ENCODE measurements at places on chromosomes 11 and 22.
A peak's percentile ranks its signal among the peaks of the same experiment; 100 is the strongest.

GRCh38 chr11:61911128-61911700 lies 6.2 kb downstream of the RAB3IL1 start:
- H3K27ac ChIP-seq: no peak overlapping the region
- no peaks in the 10 kb centered on the region for H3K4me1 ChIP-seq
- peaks cover 6% of the 10 kb centered on the region for H3K27me3 ChIP-seq
- DNase-seq: no peak
- no peaks in the 10 kb centered on the region for H3K36me3 ChIP-seq

GRCh38 chr11:26950260-26950719 lies 43.6 kb upstream of the FIBIN start:
- no peaks in the 10 kb centered on the region for H3K36me3 ChIP-seq
- H3K27ac ChIP-seq: no peak overlapping the region
- H3K27me3 ChIP-seq: no peaks in the 10 kb centered on the region
- DNase-seq: no peak

DNA sequence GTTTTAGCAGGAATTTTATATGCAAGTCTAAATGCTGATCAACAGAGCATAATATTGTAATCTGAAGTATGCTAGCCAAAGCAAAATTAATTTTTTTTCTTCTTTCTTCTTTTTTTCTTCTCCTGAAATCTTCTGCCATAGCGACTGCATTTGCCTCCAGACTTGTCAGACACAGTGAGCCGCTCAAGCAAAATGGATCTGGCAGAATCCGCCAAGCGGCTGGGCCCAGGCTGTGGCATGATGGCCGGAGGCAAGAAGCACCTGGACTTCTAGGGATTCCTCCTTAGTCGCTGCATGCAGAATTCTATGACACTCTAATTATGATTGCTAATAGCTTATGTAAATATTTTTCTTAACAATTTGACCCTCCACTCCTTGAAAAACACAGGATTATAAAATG lies 27.9 kb downstream of the PAX6 start:
- H3K36me3 ChIP-seq: no peaks in the 10 kb centered on the region
- no peaks in the 10 kb centered on the region for H3K4me1 ChIP-seq
- no peak for DNase-seq
- no peaks in the 10 kb centered on the region for H3K27me3 ChIP-seq
- no peak overlapping the region for H3K4me3 ChIP-seq

- H3K27ac ChIP-seq: no peak overlapping the region
- no peak overlapping the region for H3K4me3 ChIP-seq
- no peaks in the 10 kb centered on the region for H3K27me3 ChIP-seq
- no peaks in the 10 kb centered on the region for H3K36me3 ChIP-seq
- H3K4me1 ChIP-seq: no peaks in the 10 kb centered on the region
- DNase-seq: no peak
Measured at GRCh38 chr11:111960916-111961315, 23.8 kb downstream of the DIXDC1 start.

DNA sequence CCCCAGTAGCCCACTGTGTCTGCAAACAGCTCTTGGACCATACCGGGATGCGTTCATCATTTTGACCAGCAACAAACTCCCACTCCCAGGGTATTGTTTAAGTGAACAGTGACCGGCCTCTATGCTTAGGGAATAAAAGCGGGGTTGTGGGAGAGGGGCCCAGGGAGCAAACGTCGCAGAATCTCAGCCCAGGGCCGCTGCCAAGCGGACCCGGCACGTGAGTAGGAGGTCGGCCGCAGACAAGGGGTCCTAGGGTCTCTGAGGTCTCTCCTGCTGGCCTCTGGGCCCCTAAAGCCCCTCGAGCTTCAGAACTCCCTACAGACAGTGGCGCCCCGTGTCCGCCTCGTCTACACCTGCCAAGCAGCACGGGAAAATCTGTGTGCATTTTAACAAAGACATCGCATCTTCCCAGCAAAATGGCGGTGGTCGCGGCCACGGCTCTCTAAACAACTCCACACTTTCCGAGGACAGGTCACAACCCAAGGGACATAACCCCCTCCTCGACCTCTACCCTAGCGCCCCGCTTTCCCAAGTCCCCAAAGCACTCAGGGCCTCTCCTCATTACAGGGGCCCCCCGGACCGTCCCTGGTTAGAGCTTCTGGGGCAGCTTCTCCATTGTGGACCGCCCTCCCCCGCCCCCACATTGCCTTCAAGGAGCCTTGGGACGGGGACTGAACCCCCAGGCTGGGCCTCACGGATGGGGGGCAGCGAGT lies 3.9 kb upstream of the GCAT start:
- no peaks in the 10 kb centered on the region for H3K36me3 ChIP-seq
- no peak overlapping the region for H3K27ac ChIP-seq

GRCh38 chr22:42180349-42180842 lies 49.8 kb upstream of the CYP2D6 start:
- peaks cover 32% of the 10 kb centered on the region for H3K36me3 ChIP-seq
- peak overlapping the region; percentile 44 for H3K27ac ChIP-seq
- peaks cover 72% of the 10 kb centered on the region for H3K4me1 ChIP-seq
- H3K4me3 ChIP-seq: no peak overlapping the region

GRCh38 chr22:27780161-27780575 lies 21.4 kb downstream of the MN1 start:
- H3K27ac ChIP-seq: no peak overlapping the region
- no peaks in the 10 kb centered on the region for H3K36me3 ChIP-seq
- no peak overlapping the region for H3K4me3 ChIP-seq
- no peak for DNase-seq
- no peaks in the 10 kb centered on the region for H3K4me1 ChIP-seq

DNA sequence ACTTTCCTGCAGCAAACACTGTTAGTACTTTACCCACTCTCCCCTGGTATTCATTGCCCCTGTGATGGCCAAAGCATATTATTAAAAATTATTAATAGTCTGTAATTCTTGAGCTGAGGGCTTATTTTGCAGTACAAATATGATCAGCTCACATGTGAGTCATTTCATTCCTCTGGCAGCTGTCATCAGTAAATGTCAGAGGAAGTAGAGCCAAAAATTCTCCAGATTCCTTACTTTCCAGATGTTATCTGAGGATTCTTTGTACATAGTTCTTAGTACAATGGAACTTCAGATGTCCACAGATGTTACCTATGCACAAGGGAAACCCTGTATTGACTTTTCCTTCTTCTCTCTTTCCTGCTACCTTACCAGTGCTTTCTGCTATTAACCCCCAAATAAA lies 12.5 kb downstream of the OR5B3 start:
- H3K36me3 ChIP-seq: no peaks in the 10 kb centered on the region
- no peak for DNase-seq
- no peak overlapping the region for H3K27ac ChIP-seq
- H3K4me1 ChIP-seq: no peaks in the 10 kb centered on the region

DNA sequence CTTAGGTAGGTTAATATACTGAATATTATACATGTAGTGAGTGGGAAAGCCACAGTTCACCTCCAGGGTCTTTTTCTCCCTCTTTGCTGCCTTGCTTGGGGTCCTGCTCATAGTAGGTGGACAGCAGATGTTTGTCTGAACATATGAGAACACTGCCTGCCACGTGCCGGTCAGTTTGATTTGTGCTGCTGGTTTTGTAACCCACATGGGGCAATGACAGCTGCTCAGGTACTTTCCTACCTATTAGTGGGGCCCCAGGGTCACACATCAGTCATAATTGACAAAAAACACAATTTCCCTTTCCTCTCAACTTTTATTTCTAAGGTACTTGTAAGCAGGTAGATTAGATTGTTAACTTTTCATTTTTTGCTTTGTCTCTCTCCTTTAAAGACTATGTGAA lies 43.8 kb downstream of the BMAL1 start:
- no peak for DNase-seq
- H3K4me1 ChIP-seq: peaks cover 24% of the 10 kb centered on the region
- peaks cover 28% of the 10 kb centered on the region for H3K36me3 ChIP-seq
- H3K27ac ChIP-seq: no peak overlapping the region
- H3K27me3 ChIP-seq: no peaks in the 10 kb centered on the region

GRCh38 chr11:88484873-88485621 lies 147.5 kb upstream of the CTSC start:
- no peak for DNase-seq
- no peaks in the 10 kb centered on the region for H3K27me3 ChIP-seq
- H3K36me3 ChIP-seq: no peaks in the 10 kb centered on the region
- H3K27ac ChIP-seq: no peak overlapping the region
- no peaks in the 10 kb centered on the region for H3K4me1 ChIP-seq
- H3K4me3 ChIP-seq: no peak overlapping the region

- H3K4me3 ChIP-seq: no peak overlapping the region
- no peaks in the 10 kb centered on the region for H3K36me3 ChIP-seq
- DNase-seq: no peak
- H3K27ac ChIP-seq: no peak overlapping the region
- H3K27me3 ChIP-seq: no peaks in the 10 kb centered on the region
- H3K4me1 ChIP-seq: no peaks in the 10 kb centered on the region
Measured at GRCh38 chr22:28112548-28113043, 193.5 kb upstream of the PITPNB start.

DNA sequence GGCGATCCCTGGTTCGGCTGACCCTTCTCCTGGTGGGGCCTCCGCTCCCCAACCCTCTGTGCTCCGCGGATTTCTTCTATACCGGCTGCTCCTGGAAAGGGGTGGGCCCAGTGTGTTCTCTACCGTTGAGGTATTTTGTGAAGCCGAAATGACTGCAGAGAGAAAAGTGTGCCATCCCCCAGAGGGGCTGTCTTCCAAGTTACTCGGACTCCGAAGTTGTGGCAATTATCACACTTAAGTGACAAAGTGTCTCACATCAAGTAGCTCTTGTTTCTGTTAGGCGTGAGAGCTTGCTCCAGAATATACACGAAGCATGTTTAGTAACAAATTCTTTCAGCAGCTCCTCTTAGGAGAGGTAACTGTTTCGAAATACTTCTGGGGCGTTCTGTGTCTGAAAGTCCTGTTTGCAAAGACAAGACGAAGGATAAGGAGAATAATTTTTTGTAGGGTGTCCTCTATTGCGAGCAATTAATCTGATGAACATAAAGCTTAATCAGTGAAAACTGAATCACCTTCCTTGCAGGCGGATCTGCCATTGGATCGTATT lies 434 bp downstream of the XPNPEP3 start:
- peaks cover 22% of the 10 kb centered on the region for H3K4me1 ChIP-seq
- H3K27me3 ChIP-seq: no peaks in the 10 kb centered on the region
- peak overlapping the region; percentile 95 for H3K27ac ChIP-seq

DNA sequence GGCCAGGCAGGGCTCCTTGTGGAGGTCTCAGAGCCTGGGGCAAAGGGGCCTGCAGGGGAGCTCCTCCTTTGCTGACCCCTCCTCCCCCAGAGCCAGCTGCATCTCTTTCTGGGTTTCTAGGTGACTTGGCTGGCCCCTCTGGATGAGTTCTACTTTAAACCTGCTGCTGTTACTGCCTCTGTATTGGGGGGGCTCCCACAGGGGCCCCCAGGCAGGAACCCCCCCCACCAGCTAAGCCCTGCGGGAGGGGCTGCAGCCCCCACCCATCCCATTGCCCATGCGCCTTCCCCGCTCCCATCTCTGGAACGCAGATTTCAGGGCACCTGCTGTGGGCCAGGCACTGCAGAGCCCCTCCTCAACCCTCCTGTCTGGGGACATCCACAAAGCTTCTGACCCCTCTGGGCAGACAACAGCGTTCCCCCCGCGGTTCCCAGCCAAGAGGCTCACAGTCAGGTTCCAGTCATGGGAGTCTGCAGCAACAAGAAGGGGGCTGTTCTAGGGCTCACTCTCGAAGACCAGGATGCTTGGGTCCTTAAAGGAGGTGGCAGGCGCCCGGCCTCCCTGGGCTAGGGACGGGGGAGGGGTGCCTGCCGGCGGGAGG lies 815 bp upstream of the PLCB3 start:
- no peaks in the 10 kb centered on the region for H3K36me3 ChIP-seq
- peaks cover 51% of the 10 kb centered on the region for H3K4me1 ChIP-seq
- peak overlapping the region; percentile 55 for H3K4me3 ChIP-seq
- no peaks in the 10 kb centered on the region for H3K27me3 ChIP-seq

DNA sequence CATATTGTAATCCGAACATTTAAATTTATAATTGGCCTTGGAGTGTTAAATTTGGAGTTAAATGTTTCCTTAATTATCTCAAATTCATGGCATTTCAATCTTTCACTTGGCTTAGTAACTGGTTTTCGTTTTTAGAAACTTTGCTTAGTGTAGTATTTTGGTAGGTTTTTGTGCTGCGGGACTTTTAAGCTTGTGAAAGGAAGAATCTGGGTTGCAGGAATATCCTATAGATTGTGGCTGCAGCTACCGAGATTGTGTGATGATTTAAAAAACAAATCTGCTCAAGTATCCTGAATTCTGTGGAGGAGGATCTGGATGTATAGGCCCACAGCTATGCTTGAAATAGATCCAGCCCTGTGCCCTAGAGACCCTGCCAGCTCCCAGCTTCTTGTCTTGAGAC lies 27.1 kb downstream of the OSBP2 start:
- H3K27me3 ChIP-seq: no peaks in the 10 kb centered on the region
- no peak for DNase-seq
- H3K4me3 ChIP-seq: no peak overlapping the region
- no peaks in the 10 kb centered on the region for H3K36me3 ChIP-seq

DNA sequence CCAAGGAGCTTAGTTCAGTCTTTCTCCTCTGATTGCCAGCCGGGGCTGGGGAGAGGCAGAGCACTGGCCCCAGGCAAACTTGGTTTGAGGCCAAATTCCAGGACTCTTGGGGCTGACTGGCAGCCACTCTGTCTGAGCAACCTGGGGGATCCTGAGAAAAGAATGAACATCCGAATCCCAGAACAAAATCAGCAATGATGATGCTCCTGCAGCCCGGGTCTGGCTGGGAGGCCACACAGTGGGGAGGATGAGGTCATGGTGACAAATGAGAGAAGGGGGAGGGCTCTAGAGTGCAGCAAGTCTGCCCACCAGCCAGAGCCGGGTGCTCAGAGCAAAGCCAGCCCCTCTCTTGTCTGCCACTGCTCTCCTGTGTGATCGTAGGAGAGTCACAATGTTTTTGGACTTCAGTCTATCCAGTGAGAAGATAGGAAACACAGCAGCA lies 71.8 kb upstream of the PAX6 start:
- no peaks in the 10 kb centered on the region for H3K36me3 ChIP-seq
- peaks cover 7% of the 10 kb centered on the region for H3K27me3 ChIP-seq
- no peak overlapping the region for H3K4me3 ChIP-seq

DNA sequence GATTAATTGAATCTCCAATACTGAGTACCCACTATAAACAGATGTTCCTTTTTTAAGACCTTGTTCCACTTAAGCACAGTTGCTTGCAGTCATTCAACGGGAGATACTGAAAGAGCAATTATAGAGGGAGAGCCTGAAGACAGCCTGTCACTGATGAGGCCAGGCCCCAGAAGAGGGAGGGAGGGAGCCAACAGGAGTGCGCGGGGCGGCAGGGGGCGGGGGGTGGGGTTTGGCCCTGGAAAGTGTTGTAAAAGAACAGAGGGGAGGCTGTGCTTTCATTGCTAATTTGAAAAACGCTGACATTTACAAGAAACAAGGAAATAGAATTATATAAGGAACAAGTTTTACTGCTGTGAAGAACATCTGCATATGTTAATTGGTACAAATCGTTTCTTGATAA lies 53.1 kb downstream of the MAP6 start:
- H3K36me3 ChIP-seq: no peaks in the 10 kb centered on the region
- H3K27me3 ChIP-seq: no peaks in the 10 kb centered on the region
- DNase-seq: no peak
- no peaks in the 10 kb centered on the region for H3K4me1 ChIP-seq
- no peak overlapping the region for H3K27ac ChIP-seq
- H3K4me3 ChIP-seq: no peak overlapping the region

DNA sequence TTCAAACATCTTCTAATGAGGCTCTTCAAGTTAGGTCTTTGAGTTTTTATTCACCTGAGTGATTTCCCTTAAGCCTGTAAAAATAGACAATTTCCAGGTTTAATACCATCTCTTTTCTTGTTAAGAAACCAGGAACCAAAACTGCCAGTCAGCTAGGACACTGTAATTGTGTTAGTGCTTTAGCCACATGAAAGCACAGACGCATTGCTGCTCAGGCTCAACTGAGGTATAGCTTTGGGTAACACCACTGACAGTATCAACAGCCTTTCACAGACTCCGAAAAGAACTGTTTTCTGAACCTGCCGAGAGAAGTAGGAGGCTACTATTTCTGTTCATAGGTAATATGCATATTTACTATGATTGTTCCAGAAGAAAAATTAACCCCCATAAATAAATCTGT lies 768.7 kb downstream of the ETS1 start:
- DNase-seq: no peak
- no peaks in the 10 kb centered on the region for H3K27me3 ChIP-seq
- H3K36me3 ChIP-seq: no peaks in the 10 kb centered on the region
